Memory B cell (primary cell): ENCODE measurements at places on chromosomes 16 and 17.
A peak's percentile ranks its signal among the peaks of the same experiment; 100 is the strongest.

DNA sequence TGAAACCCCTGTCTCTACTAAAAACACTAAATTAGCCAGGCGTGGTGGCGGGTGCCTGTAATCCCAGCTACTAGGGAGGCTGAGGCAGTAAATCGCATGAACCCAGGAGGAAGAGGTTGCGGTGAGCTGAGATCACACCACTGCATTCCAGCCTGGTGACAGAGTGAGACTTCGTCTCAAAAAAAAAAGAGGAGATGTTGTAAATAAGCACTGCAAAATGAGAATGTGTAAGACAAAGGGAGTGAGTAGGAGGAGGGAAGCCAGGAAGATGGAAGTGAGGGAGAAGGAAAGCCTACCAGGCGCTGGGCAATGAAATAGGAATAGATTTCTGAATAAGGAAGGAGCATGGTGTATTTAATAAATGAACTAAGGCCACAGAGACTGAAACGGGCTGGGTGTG lies 8.7 kb upstream of the PRPF8 start:
- no peak for DNase-seq

GRCh38 chr16:4200000-4200780 lies 41.7 kb downstream of the SRL start:
- no peak for DNase-seq

DNA sequence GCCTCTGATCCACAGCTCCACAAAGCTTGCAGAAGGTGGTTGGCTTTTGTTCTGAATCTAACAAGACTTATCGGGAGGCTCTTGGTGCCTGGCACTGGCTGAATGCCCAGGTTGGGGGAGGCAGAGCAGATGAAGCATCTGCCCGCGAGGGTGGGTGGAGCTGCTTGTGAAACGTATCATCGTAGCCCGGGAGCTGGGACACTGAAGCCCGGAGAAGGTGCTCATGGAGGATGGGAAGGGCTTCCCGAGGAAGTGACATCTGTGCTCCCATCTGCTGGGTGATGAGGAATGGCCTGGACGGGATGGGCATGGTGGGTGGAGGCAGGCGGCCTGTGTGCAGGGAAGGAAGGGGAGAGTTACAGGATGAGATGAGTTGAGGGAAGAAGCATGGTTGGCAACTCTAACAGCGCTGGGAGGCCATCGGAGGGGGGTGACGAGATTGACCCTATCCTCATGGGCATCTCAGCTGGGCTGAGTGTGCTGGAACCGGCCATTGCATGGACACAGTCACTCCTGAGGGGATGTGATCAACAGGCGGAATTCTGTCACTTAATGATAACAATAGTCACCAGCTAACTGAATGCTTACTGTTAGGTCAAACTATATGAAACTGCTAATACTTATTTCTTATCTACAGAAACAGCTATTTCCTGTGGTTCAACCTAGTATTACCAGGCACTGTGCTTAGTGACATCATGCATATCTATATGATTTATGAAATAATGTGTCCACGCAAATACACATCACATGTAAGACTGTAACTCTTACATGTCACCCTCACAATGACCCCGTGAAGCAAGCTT lies 102.7 kb downstream of the ABCC6 start:
- no peak for DNase-seq

GRCh38 chr16:48432136-48432535 lies 46.9 kb upstream of the SIAH1 start:
- DNase-seq, result peak; percentile 40

DNA sequence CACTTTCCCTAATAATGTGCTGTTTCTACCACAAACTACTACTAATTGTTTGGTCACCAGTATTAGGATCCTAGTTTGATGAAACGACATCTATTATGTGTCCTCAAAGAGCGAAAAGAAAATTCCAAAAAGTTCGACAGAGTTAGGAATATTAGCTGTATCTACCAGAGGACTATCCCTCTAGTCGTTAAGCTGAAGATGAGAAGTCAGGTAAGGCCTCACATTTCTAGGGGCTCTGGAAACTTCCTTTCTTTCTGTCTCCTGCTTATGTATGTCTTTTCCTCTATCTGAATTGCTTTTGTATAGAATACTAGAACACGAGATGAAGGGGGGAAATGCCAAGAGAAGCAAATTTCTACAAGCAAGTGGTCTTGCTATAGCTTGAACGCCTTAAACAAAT lies 1.6 kb downstream of the GLG1 start:
- no peak for DNase-seq

DNA sequence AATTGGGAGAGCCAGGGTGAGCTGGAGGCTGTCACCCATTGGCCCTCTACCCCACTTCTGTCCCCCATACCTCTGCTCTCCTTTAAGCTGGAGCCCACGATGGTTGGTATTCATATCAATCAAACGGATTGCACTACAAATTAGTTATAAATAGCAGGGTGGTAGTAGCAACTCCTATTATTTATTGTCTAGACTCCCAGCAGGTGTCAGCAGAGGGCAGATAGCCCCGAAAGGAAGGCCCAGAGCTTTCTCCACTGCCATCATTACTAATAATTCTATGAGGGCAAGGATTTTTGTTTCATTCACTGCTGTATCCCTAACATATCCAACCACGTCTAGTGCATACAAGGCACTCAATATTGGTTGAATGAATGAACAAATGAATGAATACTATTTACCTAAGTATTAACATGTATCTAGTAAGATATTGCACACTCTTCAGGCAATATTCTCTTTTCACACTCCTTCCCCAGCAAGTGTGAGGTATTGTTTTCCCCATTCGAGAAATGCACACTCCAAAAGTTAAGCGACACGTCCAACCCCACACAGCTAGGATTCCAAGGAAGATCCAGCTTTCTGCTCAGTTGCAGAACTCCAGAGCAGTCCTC lies 6.3 kb downstream of the C17orf50 start:
- DNase-seq, result no peak

GRCh38 chr17:29291163-29291752 lies 2.7 kb downstream of the NUFIP2 start:
- peak; percentile 60 for DNase-seq
